ENCODE measurements at places on chromosomes 12 and 14.
A peak's percentile ranks its signal among the peaks of the same experiment; 100 is the strongest.

DNA sequence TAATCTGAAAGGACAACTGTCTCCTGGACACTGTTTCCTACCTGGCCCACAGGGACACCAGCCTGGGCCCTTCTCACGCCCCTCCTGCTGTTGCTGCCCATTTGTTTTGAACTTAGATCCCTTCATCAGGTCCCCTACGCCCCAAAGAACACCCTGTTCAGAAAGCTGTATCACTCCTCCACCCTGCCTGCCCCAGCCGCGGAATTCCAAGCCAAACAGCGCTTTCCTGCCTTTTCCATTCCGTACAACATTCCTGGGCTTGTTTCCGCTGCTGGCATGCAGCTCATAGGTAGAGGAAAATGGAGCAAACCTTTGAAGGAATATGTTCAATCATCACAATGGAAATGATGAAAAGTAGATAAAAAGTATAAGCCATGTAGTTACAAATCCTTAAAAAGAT is 12.8 kb upstream of the GSG1 start:
- no peak for DNase-seq

DNA sequence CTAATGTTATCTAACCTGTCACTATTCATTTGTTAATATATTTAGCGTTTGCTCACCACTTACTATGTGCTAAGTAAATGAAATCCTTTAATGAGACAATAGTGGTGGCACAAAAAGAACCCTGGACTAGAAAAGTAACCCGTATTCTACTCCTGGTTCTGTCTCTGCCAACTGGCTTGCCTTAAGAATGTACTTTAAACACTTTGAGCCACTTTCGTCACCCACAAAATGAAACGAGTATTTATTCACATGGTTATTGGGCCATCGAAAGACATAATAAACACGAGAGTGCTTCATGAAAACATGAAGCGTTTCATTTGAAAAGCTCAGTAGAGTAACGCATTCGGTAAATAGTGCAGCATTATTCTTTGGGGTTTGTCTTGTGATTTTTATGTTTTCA is 254.7 kb downstream of the EGLN3 start:
- DNase-seq: no peak

- no peak for DNase-seq
These were observed 35.5 kb downstream of the RGS6 start for GRCh38 chr14:71967704-71968103.

- no peak for DNase-seq
These were observed 53.4 kb upstream of the PYGL start for GRCh38 chr14:50997712-50998111.

- DNase-seq: no peak
These were observed 477.9 kb downstream of the MED13L start for GRCh38 chr12:115799610-115800009.

GRCh38 chr14:28057359-28058296 is 709.0 kb upstream of the FOXG1 start:
- no peak for DNase-seq

- no peak for DNase-seq
These were observed 1.6 kb downstream of the ZFP36L1 start for GRCh38 chr14:68791078-68791901.

DNA sequence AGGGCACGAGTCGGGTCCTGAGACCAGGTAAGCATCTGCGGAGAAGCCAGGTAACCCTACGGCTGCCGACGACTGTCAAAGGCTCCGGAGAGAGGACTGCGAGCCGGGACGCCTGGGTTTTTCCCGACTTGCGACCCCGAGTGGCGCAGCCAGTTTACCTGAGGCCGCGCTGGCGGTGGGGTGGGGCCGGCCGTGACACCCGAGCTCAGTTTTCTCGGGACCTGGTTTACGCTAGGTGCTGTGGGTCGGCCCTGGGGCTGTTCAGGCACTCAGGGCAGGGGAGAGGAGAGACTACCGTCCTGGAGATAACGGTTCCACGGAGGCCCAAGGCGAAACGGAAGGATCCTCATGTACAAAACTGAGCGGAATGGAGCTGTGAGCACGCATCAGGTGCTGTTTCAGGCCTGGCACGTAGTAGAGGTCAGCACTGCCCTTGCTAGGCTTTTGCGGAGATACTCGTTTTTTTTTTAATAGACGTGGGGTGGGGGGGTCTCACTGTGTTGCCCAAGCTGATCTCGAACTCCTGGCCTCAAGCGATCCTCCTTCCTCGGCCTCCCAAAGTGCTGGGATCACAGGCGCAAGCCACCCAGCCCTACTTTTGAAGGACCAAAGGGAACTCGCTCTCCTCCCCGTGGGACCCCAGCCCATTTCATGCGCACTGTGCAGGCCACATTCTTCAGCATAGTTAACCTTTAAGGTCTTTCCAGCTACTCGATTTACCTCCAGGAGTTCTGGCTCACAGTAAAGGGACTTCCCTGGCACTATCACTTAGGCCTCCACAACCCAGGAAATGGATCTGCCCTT is 471 bp downstream of the MTRFR start:
- DNase-seq: no peak

- no peak for DNase-seq
These were observed 396.8 kb upstream of the DDHD1 start for GRCh38 chr14:53549956-53550355.

DNA sequence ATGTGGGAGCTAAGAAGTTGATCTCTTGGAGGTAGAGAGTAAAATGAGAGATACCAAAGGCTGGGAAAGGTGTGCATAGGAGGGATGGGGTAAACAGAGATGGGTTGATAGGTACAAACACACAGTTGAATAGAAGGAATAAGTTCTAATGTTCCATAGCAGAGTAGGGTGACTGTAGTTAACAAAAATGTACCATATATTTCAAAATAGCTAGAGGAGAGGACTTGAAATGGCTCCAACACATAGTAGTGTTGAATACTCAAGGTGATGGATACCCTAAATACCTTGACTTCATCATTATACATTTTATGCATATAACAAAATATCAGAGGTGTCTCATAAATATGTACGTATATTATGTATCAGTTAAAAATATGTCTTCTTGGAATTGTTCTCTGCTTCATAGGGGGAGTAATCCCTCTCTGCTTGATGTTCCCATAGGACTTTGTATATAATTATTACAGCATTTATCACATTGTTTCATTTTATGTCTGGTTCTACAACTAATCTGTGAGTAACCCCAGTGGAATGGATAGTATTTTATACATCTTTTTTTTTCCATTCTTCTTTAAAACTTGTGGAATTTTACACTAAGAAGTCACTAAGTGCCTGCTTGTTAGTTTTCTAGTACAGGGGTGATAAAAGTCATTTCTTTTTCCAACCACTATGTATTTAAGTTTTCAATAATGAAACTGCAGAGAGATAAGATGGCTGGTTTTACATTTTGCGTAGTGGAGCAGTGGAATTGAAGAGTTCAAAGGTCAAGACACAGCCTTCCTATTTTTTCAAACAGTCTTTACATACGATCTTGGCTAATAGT is 1940.0 kb upstream of the SEL1L start:
- DNase-seq: no peak

DNA sequence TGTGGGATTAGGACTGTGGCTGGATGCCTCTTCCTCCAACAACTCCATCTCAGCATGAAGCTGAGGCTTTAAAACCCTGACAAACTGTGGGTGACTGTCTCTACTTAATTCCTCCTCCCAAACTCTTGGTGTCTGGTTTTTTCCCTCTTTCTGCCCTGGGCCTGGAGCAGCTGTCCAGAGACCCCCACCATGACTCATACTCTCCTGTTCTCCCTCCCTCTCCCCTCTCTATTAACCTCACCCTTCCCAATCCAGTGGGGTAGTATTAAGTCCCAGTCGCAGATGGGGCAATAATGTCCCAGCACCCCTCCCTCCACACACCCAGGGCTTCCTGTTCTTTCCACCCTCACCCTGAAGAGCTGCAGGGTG is 2.0 kb upstream of the DNAJC14 start:
- DNase-seq: no peak

GRCh38 chr12:90167518-90168208 is 459.0 kb upstream of the ATP2B1 start:
- DNase-seq: no peak

DNA sequence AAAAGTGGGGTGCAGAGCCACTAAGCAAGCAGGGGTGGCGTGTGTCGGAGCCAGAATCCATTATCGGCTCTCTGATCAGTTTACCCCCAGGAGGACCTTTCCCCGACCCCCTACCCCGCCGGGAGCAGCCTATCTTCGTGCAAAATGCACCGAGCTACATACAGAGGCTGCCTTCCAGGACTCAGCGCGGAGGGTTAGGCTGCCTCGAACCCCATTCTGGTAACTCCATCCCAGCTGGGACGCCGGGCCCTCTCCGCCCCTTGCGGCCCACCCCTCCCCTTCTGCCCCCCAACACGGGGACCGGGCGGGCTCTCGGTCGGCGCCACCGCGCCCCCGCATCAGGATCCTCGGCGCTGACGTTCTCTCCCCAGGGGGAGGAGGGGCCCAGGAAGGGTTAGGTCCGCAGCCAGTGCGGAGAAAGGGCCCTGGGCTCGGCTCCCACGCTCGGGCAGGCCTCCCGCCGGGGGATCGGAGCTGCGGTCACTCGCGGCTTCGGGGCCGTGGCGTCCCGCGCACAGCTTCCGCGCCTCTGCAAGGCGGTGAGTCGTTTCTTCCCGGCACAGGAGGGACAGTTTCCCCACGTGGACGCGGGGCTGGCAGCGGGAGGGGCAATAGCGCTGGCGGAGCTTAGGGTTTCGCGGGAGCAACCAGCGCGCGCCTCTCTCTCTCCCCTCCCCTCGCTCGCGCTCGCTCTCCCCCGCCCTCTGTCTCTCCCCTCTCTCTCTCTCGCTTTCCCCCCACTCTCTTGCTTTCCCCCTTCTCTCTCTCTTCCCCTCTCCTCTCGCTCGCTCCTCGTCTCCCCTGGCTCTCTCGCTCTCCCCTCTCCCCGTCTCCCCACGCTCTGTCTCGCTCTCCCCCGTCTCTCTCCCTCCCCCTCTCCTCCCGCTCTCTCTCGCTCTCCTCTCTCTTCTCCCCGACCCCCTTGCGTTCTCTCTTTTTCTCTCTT is 12.5 kb upstream of the MAP3K9 start:
- DNase-seq: peak; percentile 46

DNA sequence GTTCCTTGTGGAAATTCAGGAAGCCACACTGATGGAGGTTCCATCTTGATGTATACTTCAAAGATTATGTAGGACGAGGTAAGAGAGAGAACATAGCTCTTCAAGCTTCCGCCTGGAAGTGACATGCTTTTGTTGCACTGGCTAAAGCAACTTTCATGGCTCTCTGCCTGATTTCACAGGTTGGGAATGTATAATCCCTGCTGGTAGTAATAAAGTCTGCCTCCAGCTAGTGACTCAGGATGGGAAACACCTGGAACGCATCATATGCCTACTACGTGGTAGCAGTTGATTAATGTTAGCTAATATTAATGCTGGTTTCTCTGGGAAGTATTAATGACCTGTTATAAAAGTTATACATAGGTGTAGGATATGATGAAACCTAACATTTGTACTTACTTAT is 71.1 kb downstream of the PELI2 start:
- DNase-seq: no peak

- DNase-seq: no peak
These were observed 711 bp downstream of the ANO4 start for GRCh38 chr12:100795174-100795799.

DNA sequence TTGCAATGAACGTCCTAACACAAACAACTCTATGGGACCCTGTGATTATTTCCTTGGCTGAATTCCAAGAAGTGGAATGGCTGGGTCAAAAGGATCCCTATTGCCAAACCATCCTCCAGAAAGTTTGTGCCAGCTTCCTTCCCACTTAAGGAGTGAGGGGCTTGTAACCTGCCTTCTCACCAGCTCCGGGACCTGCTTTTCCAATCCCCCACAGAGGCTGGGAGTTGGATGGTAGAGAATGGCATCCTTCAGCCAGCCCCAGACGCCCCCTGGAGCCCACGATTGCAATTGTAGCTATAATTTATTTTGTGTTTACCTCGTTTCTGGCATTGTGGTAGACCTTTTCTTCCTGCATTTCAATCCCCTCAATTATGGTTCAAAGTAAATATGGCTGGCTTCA is 9.7 kb upstream of the ZDHHC22 start:
- DNase-seq: no peak

DNA sequence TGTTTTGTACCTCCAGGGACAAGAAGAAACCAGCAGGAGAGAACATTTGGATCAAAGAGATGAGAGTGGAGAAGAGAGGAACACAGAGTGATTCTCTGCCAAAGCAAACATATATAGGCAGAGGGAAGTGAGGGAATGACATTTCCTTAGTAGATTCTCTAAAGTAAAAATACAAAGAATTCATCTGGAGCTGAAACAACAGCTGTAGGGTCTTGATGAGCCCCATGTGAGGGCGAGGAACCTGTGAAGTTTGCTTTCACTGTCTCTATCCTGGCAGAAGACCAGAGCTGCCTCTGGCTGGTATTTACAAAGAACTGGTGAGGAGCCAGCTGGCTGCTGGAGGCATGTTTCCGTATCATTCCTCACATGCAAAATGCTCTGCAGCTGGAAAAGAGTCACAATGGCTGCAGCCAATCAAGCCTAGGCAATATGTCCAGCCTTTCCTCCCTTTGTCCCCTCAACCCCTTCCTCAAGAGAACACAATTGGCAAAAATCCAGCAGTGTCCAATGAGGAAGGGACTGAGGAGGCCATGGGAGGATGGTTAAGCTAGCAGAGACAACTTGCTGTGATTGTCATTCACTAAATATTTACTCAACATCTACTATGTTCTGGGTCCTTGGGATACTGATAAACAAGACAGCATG is 122.5 kb downstream of the PHLDA1 start:
- no peak for DNase-seq

- no peak for DNase-seq
These were observed 8.4 kb upstream of the CALM1 start for GRCh38 chr14:90388437-90388836.

GRCh38 chr12:104699489-104700190 is 242.9 kb downstream of the CHST11 start:
- DNase-seq: no peak

DNA sequence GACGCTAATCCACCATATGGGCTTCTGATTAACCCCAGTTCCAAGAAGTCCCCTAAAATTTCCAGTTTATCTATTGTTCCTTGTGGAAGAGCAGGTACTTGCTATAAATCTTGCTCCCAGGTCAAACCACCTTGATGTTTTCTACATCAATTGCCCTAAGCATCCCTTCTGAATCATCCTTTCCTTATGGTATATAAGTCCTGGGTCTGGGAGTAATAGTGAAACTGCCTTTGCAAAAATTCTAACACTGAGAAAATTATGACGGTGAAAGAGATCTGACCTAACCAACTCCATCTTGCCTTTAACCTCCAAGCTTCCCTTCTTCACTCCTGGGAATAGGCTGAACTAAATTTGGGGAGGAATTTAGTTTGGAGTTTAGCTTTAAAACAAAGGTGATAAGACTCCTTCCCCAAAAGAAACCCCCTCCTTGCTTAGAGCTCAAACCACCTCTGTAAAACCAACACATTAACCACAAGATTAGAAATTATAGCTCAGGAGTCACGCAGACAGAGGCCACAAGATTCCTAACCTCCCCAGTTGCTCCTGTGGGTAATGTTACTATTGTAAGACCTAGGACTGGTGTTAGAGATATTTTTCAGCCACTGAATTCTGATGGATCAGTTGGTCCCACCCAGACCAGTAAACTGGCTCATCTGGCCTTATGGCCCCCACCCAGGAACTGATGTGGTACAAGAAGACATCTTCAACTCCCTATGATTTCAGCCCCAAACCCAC is 33.8 kb upstream of the DTX1 start:
- no peak for DNase-seq

GRCh38 chr14:90060312-90060964 is 1.4 kb upstream of the KCNK13 start:
- DNase-seq: peak; percentile 48
